ENCODE measurements at places on chromosomes 4 and X. TPM values are rescaled to one million over a fixed set of nuclear protein-coding genes. Genes with fewer than 3 reads are reported as not detected.

Gene TEX13D
- not detected for polyA plus RNA-seq

Gene GPR78
- not detected for polyA plus RNA-seq

Gene KDR
- polyA plus RNA-seq: 20.4 TPM

Gene RAB40AL
- polyA plus RNA-seq: not detected

Gene MAGEE2
- polyA plus RNA-seq: 0.34 TPM

Gene PLAC8
- polyA plus RNA-seq: 3.6 TPM

Gene TKTL2
- not detected for polyA plus RNA-seq
